ENCODE measurements at places on chromosomes 4 and X. TPM values are rescaled to one million over a fixed set of nuclear protein-coding genes. Genes with fewer than 3 reads are reported as not detected.

DNA sequence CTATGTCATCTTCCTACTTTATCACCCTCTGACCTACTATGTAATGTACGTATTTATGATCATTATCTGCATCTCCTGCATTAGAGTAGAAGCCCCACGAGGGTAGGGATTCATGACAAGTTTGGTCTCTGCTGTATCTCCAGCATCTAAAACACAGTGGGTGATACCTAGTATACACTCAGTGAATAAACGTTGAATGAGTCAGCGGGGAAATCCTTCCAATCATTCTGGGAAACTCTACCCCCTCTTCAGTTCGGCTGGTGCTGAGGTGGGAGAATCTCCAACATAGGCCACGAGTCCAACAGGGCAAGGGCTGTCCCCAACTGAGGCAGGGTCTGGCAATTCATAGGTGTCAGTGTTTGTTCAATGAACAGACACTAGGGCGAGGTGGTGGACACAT is 74.4 kb upstream of the EFNB1 start:
- H3K4me1 ChIP-seq = no peaks in the 10 kb centered on the region
- H3K27ac ChIP-seq = no peak overlapping the region
- H3K27me3 ChIP-seq = no peaks in the 10 kb centered on the region
- DNase-seq = no peak
- no peak overlapping the region for H3K4me3 ChIP-seq
- no peaks in the 10 kb centered on the region for H3K36me3 ChIP-seq

GRCh38 chr4:172777729-172778431 is 390.7 kb upstream of the GALNT7 start:
- H3K4me3 ChIP-seq = no peak overlapping the region
- H3K4me1 ChIP-seq = no peaks in the 10 kb centered on the region
- H3K27ac ChIP-seq = no peak overlapping the region
- no peaks in the 10 kb centered on the region for H3K36me3 ChIP-seq
- DNase-seq = no peak

- no peaks in the 10 kb centered on the region for H3K27me3 ChIP-seq
- H3K4me1 ChIP-seq = no peaks in the 10 kb centered on the region
- H3K4me3 ChIP-seq = no peak overlapping the region
- no peak for DNase-seq
These were observed 87.9 kb upstream of the WDR1 start for GRCh38 chr4:10204401-10205058.

- H3K27ac ChIP-seq = no peak overlapping the region
- DNase-seq = no peak
- no peaks in the 10 kb centered on the region for H3K4me1 ChIP-seq
These were observed 65.0 kb upstream of the DDX60 start for GRCh38 chr4:168383510-168383909.

Gene PDLIM3
- 12.0 TPM for total RNA-seq

Gene KIT
- total RNA-seq = 6.7 TPM

Gene LINC00632
- 46.3 TPM for total RNA-seq

Measured in H9 (cell line).